ENCODE measurements at places on chromosomes 11 and 22. TPM values are rescaled to one million over a fixed set of nuclear protein-coding genes. Genes with fewer than 3 reads are reported as not detected.

- no peak for DNase-seq
These were observed 85.9 kb downstream of the GAB4 start for GRCh38 chr22:16922076-16922475.

DNA sequence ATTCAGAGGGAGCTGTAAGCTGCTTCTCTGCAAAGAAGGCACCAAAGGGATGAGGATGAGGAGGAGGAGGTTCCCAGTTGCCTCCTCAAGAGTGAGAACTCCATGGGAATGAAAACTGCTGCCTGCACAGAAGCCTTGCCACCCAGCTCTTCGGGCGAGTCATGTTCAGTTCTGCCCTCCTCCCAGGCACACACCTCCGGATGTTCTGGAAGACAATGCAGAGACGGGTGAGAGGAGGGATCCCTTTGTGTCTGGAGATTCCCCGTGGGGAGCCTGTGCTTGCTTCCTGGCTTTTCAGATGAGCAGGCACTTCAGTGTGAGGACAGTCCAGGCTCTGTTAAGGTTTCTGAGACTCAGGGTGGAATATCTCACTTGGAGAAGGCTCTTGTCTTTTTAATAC, 295.6 kb downstream of the DDX10 start:
- no peak for DNase-seq

GRCh38 chr22:43004362-43005035, 10.4 kb downstream of the PACSIN2 start:
- DNase-seq = no peak

The PATE4 gene
- total RNA-seq = not detected

DNA sequence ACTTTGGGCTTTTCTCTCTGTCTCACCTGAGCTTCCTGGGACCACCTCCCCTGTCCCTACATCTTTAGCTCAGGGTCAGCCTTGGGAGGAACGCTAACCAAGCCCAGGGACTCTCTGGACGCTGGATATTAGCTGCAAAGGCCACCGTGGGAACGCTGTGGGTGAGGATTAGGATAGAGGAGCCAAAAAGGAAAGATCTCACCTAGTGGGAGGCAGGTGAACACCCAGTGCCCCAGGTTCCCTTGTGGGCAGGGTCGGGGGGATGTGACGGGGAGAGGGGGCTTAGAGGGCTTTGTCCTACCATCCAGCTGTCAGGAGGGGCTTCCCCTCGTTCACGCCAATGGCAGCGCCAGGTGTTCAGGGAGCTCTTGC, 50.2 kb downstream of the LINC01488 start:
- DNase-seq = no peak

Measured in activated naive CD4-positive, alpha-beta T cell treated with anti-CD3 and anti-CD28 coated beads for 36 hours (primary cell).